Activated naive CD4-positive, alpha-beta T cell (primary cell): ENCODE measurements at places on chromosomes 4 and X.

DNA sequence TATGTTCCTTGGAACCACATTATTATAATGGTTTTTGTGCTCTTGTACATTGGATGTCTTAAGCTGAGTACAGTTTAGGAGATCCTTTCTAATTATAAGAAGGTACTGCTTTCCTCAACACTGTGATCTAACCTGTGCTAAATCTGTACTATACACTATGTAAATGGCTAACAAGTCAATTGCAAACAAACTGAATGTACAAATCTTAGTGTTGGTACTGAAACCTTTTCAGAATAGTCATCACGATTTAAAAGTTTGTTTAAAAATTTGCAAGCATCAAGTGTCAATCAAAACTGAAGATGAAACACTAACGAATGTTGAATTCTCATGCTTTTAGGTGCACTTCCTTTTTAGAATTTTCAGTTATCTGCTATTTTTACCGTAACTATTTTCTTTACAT, 2090.4 kb upstream of the TENM3 start:
- DNase-seq: no peak

DNA sequence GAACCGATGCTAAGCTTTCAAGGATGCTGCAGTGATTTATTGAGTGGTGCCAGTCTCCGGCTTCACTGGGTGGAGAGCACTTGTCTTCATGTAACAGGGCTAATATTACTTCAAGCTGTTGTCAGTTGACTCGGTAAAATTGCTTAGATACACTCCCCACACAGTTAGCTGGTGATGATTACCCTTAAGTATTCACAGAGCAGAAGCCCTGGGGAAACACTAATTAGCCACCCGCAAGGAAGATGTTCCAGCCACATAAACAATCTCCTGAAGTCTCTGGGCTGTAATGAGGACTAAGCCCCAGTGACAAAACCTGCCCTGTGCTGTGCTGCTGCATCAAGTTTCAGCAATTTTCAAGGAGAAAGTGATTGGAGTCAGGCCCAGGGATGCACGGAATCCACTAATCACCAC, 37.3 kb upstream of the GK2 start:
- no peak for DNase-seq

- no peak for DNase-seq
Measured at GRCh38 chr4:80431203-80431965, 95.9 kb downstream of the CFAP299 start.

GRCh38 chrX:124530803-124531202, 184.4 kb downstream of the SH2D1A start:
- no peak for DNase-seq

- DNase-seq: no peak
Measured at GRCh38 chrX:2679534-2680485, 11.3 kb upstream of the CD99 start.

DNA sequence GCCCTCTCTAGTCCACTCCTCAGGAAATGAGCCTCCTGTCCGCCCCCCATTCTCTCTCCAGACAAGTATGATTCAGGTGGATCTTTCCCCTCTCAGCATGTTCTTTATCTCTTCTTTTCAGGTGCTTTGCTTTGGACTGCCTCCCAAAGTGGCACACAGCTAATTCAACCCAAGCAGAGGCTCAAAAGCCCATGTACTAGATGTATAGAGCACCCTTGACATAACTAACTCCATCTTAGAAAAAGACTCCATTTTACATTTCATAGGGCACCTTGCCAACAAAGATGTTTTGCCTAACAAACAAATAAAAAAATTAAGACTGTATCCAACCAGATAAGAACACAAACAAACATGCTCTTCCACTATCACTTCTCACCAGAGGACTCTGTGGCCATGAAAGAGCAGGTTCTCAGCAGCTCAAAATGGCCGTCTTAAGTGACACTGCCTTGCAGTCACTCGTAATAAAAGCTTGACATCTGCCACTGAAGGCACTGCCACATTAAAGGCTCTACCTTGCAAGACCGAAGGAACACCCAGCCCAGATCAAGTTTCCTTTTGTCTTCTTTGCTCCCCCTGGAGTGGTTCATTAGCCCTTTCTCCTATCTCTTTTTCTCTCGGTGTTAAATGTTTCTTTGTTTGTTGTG, 84.9 kb upstream of the TAB3 start:
- DNase-seq: no peak

DNA sequence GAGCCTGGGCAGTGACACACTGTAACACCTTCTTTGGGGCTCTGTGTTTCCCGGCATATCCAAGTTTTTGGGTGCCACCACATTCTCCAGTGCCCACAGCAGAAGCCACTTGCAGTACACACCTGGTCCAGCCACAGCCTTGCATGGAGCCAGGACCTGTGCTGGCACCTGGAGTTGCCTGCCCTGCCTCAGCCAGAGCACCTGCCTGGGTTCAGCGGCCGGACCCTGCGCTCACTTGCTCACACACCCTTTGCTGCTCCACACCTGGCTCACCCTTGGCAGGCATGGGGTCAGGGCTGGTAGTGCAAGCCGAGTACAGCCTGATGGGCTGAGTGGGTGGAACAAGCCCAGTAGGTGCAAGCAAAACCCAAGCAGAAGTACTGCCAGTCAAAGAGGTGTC, 1511.1 kb downstream of the TECRL start:
- no peak for DNase-seq

- DNase-seq: no peak
Measured at GRCh38 chr4:18803781-18804180, 782.2 kb upstream of the LCORL start.

DNA sequence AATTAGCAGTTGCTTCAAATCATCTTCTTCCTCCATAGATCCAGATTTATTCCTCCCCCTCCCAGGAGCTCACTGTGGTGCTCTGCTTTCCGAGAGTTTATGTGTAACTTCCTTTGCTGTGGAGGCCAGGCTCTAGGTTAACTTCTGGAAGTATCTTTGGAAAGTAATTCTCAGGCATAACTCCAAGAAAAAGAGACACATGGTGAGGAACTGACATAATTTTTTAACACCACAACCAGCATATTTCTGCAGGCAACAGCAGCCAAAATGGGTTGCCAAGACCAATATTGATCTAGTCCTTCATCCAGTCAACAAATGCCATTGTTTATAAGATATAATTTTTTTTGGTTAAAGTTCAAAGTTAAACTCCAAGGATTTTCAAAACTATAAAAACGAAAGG, 114.5 kb upstream of the RBPJ start:
- no peak for DNase-seq

GRCh38 chrX:70039758-70040157, 10.0 kb downstream of the AWAT2 start:
- no peak for DNase-seq

DNA sequence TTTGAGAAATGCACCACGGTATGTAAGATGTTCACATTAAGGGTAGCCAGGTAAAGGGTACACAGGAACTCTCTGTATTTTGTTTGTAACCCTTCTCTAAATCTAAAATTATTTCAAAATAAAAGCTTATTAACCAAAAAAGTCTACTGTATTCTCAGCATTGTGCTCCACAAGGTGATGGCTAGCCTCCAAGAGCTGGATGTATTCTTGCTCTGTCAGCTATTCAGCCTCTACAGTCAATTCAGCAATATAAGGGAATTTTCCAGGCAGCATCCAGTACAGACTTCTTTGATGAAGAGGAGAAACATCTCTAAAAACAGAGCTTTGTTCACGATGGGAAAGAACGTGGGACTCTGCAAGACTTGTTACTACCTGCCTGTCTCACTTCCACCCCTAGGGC, 63.5 kb upstream of the MAOA start:
- no peak for DNase-seq

GRCh38 chrX:151609222-151609621, 45.7 kb downstream of the PASD1 start:
- DNase-seq: no peak

- no peak for DNase-seq
Measured at GRCh38 chrX:21843179-21843578, 3.8 kb downstream of the MBTPS2 start.

DNA sequence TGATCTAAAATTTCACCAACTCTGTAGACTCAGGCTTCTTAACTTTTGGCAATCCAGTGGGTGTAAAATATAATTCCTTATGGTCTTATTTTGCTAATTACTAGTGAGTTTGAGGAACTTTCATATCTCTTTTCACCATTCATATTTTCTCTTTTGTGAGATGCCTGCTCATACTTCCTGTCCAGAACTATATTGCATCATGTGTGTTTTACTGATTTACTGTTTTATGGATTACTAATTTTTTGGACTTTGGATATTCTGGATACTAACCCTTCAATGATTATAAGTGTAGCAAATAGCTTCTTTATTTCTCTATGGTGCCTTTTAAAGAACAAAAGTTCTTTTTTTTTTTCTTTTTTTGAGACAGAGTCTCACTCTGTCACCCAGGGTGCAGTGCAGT, 20.6 kb downstream of the GSX2 start:
- DNase-seq: no peak
